ENCODE measurements at places on chromosomes 13 and 19.

DNA sequence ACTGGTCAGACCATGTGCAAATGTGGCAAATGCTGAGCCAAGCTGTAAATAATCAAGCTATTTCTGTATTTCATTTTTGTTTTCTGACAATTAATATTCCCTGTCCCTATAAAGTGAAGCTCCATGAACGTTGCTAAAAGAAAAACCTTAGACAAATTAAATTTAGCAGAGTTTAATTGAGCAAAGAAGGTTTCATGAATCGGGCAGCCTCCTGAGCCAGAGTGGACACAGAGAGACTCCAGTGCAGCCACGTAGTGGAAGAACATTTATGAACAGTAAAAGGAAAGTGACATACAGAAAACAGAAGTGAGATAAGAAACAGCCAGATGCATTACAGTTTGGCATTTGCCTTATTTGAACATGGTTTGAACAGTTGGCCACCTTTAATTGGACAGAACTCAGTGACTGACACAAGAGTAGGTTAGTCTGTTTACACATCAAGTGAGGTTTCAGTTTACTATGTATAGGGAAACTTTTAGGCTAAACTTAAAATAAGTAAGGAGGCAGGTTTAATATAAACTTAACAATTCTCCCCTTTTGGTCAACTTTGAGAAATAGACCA lies 69.7 kb downstream of the UFM1 start:
- DNase-seq: no peak

GRCh38 chr19:21569494-21569865 lies 64.1 kb downstream of the ZNF429 start:
- peak; percentile 34 for DNase-seq

GRCh38 chr13:48579165-48579918 lies 46.5 kb upstream of the RCBTB2 start:
- DNase-seq: no peak

GRCh38 chr19:42148266-42148665 lies 16.0 kb upstream of the POU2F2 start:
- no peak for DNase-seq

- no peak for DNase-seq
Measured at GRCh38 chr13:64778002-64778401, 2452.1 kb downstream of the PCDH9 start.

- DNase-seq: peak; percentile 38
Measured at GRCh38 chr13:94595001-94595949, 677 bp downstream of the TGDS start.

- no peak for DNase-seq
Measured at GRCh38 chr13:112905990-112906641, 62.9 kb upstream of the MCF2L start.

- no peak for DNase-seq
Measured at GRCh38 chr13:97266332-97266731, 44.2 kb downstream of the MBNL2 start.

GRCh38 chr19:10764340-10764894 lies 46.5 kb downstream of the DNM2 start:
- no peak for DNase-seq

DNA sequence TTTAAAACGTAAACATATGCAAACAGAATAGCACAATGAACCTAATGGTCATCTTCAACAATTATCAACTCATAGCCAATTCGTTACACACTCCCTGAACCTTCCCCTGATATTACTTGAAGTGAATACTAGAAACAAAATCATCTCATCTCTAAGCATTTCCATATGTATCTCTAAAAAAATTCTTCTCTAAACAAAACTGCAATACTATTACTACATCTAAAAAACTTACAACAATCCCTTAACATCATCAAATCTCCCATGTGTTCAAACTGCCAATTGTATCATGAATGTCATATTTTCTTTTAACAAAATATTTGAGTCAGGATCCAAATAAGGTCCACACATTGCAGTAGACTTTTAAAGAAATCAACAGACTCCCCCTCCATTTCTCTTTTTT lies 61.4 kb downstream of the FRY start:
- no peak for DNase-seq

GRCh38 chr13:44810061-44810840 lies 179.0 kb downstream of the NUFIP1 start:
- peak; percentile 28 for DNase-seq

All from EH (cell line).